ENCODE measurements at places on chromosomes 4 and X. TPM values are rescaled to one million over a fixed set of nuclear protein-coding genes. Genes with fewer than 3 reads are reported as not detected.

The CDS1 gene
- total RNA-seq: 0.07 TPM

The RIBC1 gene
- 0.13 TPM for total RNA-seq

The PPBP gene
- total RNA-seq: not detected

The SMARCA1 gene
- 18.4 TPM for total RNA-seq

The NOX1 gene
- total RNA-seq: not detected

The ATP2B3 gene
- total RNA-seq: not detected
